Eye (tissue), 1 donor: ENCODE measurements at places on chromosomes 3 and 15.

- no peak for DNase-seq
Measured at GRCh38 chr15:101458908-101459578, 30.5 kb downstream of the PCSK6 start.

GRCh38 chr15:99407716-99408115, 156.4 kb downstream of the LRRC28 start:
- DNase-seq = no peak

DNA sequence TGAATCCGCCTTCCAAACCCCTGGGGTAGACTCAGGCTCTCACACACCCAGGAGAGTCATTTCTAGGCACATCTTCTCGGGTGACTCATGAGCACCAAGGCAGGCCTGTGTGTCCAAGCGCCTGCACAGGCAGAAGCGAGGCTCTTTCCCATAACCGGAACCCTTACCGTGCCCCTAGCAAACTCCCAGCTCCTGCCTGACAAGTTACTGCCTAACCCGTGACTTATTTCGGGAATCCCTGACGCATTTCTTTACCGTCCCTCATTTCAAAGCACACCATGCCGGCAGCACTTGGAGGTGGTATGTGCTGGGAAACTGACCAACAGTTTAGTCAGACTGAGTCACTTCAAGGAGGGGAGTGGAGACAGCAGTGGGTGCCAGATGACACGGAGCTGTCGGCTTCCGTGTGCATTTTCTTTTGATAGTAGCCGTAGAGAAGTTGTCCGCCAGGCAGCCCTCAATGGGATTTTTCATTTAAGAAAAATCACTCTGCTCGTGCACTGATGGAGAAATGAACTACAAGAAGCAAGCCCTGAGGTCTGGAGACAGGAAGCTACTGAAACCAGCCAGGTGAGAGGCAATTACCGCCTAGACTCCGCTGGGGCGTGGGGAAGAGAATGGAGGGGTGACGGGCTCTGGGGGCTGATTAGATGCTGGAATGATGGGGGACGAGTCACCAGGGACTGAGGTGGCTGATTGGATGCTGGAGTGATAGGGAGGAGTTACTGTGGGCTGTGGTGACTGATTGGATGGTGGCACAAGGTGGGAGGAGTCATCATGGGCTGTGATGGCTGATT, 17.3 kb upstream of the HRH1 start:
- DNase-seq = peak; percentile 27

- no peak for DNase-seq
Measured at GRCh38 chr3:148750296-148750695, 52.6 kb downstream of the AGTR1 start.

DNA sequence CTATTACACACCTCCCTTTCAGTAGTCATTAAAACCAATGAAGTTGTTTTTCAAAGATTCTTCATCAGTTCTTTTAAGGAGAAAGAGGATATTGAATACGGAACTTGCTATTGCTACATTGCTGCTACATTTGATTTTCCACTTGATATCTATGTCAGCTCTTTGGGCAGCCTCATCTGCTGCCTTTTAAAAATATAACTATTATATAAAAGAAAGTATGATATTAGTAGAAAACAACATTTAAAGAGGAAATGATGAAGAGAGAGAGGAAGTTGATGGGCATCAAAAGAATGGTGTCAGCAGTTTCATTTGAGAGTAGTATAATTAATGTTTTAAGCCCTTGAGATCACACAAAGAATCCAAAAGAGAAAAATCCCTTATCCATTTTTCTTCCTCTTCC, 171.4 kb downstream of the NFKBIZ start:
- DNase-seq = no peak

- DNase-seq = no peak
Measured at GRCh38 chr3:30020380-30020779, 586.0 kb upstream of the TGFBR2 start.
